Liver (tissue), 10 donors: ENCODE measurements at places on chromosomes 2 and 18.
A peak's percentile ranks its signal among the peaks of the same experiment; 100 is the strongest.

GRCh38 chr18:22048221-22048620, 121.2 kb upstream of the GATA6 start:
- no peak for DNase-seq

GRCh38 chr2:10721396-10722251, at the start of gene ATP6V1C2:
Gene ATP6V1C2 (plus strand): TSS chr2:10721630. CDS start chr2:10722850, 1,220 bp downstream.
- no peak for DNase-seq

DNA sequence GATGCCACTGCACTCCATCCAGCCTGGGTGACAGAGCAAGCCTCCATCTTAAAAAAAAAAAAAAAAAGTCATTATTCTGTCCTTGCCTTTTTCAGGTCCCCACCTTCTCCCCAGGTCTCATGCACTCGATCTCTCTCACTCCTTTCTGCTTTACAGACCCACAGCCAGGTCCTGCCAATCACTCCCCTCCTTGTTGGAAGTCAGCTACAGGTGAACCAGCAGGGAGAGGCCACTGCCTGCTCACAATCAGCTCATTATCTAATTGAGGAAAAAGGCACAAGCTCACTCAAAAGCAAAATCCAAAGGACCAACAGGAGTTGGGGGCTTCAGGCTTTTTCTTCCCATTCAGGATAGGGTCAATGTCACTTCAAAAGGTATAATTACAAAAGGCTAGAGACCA, 2.0 kb downstream of the WDFY1 start:
- no peak for DNase-seq

DNA sequence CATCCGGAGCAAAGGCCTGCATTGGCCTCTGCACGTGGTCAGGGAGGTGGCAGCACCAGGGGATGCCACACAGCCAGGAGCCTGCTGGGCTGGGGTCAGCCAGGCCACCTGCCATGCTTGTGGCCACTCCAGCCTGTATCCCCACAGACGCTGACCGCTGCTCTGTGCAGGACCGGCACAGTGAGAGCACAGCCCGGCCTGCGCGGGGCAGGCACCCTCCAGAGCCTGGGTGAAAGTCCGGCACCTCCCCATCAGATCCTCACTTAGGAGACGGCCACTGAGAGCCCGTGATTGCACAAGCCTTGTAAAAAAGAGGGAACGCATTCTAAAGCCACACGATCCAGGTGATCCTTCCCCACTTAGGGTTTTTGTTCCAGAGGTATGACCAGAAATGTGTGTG, 42.2 kb downstream of the TWIST2 start:
- no peak for DNase-seq

- no peak for DNase-seq
These were observed 75.6 kb downstream of the AAK1 start for GRCh38 chr2:69567909-69568300.

DNA sequence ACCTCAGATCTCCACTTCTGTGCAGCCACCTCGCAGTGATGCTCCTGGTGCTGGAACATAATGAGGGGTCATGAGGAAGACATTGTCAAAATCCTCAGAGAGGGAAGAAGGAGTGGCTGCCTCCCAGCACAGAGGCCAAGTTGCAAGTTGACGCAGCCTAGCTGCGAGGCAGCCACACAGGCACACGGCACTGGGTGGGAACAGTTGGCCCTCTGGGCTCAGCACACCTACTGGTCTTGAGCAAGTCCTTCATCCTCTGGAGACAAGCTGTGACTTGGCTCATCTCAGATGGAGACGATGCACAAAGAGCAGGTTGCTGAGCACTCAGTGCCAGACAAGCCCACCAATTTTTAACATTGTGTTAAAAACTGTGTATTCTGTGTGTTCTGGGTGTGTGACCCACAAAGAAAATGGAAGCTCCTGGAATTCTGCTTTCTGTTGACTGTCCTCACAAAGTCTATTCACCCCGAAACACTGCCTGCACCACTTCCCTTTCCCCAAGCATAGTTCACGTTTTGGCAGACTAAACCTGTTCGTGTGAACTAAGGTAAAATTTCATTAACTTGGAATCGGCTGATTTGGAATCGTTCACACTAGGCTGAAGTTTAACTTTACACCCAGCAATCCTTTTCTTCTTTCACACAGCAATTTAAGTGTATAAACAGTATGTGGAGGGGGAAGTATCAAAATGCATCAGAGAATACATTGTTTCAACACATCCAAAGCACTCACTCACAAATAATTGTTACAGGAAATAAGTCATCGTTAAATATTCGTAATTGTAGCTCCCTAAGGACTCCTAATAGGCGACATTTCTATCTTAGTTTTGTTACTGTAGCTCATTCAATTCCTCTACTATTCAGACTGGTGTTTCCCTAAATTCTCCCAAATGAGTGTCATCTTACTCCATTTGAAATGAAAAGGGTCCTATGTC, 266.6 kb upstream of the ID2 start:
- no peak for DNase-seq

DNA sequence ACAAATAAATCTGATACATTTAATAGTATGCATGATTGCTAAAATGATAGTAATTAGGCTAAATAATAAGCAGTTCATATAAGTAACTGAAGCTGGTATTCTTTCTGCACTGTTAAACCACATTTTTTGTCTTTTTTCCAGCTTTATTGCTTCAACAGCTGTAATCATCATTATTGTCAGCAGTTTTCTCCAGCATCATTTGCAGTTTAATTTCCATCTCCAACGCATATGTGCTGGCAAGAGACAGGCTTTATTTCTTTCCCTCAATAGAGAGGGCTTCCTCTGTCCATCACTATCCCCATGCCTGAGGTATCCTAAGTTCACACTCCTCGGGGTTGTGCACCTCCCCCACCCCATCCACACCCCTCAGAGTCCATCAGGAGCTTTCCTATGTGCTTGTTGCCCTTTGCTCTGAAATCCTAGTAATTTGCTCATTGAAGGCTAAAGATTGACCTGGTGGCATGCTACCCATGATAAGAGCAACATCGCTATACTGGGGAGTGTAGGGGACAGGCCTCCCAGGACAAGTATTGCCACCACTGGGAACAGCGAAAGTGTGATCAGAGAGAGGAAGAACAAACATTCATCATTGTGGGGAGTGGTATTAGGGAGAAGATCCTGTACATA, 37.1 kb downstream of the B4GALT6 start:
- no peak for DNase-seq

GRCh38 chr2:40642237-40642636, 190.3 kb upstream of the SLC8A1 start:
- DNase-seq: no peak

DNA sequence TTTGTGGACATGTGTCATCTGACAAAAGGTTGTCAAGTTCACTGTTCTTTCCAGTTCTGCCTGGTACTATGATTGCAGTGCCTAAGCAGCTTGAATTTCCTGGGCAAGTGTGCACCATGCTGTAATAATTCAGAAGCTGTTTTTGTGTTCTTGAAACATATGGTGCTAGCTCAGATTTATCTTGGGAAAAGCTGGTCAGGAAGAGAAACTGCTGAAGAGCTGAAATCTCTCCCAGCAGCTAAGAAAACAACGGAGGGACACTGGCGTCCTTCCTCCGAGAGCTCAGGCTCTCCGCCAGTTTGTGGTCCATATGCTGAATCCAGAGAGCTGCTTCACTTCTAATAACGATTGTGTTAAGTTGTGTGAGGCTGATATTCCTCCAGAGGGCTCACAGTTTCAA, 642.0 kb downstream of the DPP10 start:
- no peak for DNase-seq

GRCh38 chr2:159558479-159558878, 57.9 kb downstream of the BAZ2B start:
- no peak for DNase-seq

DNA sequence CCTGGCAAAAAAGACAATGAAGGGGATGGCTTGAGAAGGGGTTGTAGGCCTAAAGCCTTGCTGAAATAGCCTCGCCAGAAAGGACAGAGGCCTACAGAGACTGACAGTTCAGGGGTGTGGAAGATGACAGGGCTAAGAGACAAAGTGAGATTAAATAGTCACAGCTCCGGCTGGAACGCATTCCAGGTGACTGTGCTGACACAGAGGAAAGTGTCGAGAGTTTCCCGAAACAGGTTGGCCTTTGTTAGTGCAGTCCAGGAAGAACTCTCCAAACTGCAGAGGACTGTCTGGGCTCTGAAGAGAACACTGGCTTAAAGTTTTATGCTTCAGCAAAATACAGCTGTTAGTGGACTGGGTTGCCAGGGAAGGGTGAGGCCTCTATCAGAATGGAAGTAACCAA, 52.8 kb downstream of the METTL4 start:
- no peak for DNase-seq

DNA sequence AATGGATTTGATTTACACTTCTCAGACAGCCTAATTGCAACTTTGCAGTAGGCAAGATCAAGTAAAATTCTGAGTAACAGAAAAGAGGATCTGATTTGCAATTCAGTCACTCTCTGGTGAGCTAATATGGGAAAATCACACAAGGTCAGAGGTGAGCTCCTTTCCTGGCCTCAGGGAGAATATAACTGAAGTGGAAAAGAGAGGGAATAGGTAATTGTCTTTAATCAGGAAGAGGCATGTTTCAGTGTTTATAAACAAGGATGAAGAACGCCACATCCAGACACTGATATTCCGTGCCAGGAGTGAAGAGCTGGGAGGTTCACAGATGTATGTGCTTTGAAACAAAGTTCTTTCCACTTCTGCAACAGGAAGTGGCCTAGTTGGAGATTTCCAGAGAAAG, 127.1 kb downstream of the ETAA1 start:
- no peak for DNase-seq

DNA sequence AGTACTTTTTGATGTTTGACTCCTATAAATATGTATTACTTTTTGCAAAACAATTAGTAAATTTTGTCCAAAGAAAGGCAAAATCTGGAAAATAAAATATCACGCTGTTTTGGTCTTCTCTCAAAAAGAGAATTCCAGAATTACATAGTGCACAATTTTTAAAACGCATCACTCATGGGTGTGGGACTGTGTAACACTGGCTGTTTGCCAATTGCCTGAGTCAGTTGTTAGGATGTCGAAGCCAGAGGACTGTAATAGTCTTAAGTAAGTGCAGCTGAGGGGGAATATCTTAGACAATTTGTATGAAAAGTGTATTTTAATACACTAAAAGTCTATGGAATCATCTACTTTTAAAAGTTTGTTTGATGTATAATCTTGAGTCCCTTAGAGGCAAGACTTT, 24.1 kb upstream of the EPHA4 start:
- no peak for DNase-seq

GRCh38 chr2:18096836-18097405, 218.5 kb downstream of the KCNS3 start:
- no peak for DNase-seq

DNA sequence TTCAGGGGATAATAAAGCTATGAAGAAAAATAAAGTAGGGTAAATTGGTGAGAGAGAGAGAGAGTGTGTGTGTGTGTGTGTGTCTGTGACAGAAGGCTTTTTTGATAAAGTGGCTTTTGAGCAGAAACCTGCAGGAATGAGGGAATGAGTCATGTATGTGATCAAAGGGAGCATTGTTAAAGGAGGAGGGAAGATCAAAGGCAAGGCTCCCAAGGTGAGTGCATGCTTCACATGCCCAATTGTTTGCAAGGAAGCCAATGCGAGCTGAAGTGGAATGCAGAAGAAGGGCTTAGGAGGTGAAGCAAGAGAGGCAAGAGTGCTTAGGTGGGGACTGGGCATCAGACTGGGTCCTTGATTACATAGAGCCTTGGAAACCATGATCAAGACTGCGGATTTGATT, 96.8 kb downstream of the DNAH6 start:
- no peak for DNase-seq

DNA sequence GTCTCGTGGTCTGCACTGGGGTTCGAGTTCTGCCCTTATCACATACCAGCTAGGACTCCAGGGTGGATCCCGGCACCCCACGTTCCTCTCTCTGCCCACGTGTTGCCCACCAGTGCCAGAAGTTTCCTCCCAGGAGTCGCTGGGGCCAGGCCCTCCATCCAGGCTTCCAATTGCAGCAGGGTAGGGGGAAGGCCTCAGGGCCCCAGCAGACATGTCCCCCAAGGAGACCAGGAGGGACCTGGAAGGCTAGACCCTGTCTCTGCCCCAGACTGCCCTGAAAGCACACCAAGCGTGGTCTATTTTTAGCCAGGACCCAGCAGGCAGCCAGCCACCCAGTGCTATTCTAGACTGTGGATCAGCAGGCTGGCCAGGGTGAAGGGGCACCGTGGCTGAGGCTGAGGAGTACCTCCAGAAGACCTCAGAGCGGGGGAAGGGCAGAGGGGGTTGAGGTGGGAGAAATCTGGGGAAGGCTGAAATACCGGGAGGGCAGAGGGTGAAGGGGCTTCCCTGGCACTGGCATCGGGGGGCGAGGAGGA, 18.8 kb upstream of the TNS1 start:
- no peak for DNase-seq

- DNase-seq: peak; percentile 59
These were observed at the start of gene TGFA for GRCh38 chr2:70553584-70554337. Gene TGFA (minus strand): TSS chr2:70553826. CDS start chr2:70553767, 59 bp downstream.
